ENCODE measurements at places on chromosomes 3 and 15.

DNA sequence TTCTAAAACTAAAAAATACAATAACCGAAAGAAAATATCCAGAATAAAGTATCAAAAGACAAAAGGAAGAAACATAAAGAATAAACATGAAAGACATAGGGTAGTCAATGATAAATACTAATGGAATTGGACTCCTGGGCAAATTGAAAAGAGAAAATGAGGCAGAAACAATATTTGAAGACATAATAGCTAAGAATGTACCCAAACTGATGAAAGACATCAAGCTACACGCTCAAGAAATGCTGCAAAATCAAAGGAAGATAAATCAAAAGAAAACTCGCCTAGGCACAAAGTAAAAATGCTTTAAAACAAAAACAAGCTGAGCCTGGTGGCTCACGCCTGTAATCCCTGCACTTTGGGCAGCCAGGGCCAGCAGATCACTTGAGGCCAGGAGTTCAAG lies 34.9 kb downstream of the CEP70 start:
- no peak for DNase-seq

- DNase-seq, result peak; percentile 18
Measured at GRCh38 chr3:42556089-42556632, 25.6 kb downstream of the SEC22C start.

- DNase-seq, result peak; percentile 63
Measured at GRCh38 chr15:57298204-57298603, 78.1 kb upstream of the CGNL1 start.

DNA sequence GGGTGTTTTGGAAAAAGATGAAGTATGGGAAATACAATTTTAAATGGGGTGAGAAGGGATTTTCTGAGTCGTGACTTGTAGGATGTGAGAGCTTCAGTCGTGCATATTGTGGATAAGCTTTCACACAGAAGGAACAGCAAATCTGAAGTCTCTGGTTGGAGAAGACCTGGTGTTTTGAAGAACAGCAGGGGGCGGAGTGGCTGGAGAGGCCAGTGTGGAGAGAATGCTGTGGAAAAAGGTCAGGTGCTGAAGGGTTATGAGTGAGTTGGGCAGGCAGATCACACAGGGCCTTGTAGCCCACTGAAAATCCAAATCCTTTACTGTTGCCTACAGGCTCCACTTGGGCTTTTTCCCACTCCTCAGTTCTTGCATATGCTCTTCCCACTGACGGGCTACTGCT lies 14.1 kb upstream of the SCAANT1 start:
- no peak for DNase-seq

GRCh38 chr3:76132154-76132470 lies 346.8 kb upstream of the ZNF717 start:
- DNase-seq, result no peak

DNA sequence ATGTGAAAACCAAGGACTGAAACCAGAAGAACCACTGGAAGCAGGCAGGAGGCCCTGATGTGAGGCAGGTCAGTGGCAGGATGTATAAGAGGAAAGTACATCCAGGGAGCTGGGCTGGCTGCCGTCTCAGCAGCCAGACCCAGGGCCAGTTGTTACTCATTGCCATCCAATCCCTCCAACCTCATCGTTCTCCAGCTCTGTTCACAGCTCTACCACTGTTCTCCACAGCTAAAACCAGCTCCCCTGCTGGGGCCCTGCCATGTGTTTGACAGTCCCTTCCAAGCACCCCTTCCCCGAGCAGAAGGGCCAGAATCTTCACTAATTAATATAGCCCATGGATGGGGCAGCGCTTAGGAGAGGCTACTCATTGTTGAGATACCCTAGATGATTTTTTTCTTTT lies 206.6 kb downstream of the MECOM start:
- DNase-seq, result no peak

DNA sequence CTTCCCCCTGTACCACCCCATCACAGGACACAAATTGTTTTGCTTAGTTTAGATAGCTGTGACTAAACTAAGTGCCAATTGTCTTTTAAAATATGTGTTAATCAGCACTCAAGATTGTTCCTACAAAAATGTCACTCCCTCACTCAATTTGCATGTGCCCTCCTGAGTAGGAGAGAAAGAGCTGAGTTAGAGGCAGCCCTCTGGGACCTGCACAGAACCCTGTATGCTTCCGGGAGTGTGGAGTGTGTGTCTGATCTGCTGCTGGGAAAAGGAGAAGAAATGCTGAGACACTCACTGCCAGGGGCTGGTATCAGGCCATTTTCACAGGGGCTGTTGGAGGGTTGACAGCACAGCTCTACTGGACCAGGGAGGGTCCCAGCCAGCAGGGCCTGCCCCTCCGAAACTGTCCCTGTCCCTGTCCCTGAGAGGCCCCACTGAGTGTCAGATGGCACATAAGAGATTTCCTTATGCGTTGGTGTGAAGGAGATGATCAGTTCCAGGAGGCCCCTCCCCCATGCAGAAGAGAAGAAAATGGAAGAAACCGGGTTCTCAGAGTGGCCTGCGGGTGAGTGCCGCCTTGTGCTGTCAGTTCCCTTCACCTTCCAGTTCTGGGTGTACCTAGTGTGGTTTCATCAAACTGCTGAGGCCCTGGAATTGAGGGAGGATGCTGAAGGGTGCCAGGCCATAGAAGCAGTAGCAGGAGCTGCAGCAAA lies 3.9 kb upstream of the B3GNT5 start:
- DNase-seq, result no peak

- DNase-seq, result no peak
Measured at GRCh38 chr15:40335938-40336743, 4.6 kb downstream of the CCDC9B start.

- no peak for DNase-seq
Measured at GRCh38 chr3:105676621-105677300, 192.1 kb downstream of the CBLB start.

DNA sequence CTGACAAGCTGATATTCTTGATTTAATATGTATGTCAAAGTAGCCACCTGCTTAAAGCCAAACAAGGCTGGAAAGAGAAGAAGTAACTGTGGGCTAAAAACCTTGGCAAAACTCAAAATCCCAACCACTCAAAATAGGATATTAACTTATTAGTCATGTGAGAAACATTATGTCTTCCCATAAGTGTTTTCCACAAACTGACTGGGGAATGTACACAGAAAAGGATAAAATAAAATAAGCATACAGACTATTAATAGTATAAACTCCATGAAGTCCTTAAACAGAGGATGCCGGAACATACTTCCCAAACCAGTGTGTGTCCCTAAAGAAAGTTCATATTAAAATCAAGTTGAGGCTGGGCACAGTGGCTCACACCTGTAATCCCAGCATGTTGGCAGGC lies 263.7 kb upstream of the THBS1 start:
- DNase-seq, result no peak

DNA sequence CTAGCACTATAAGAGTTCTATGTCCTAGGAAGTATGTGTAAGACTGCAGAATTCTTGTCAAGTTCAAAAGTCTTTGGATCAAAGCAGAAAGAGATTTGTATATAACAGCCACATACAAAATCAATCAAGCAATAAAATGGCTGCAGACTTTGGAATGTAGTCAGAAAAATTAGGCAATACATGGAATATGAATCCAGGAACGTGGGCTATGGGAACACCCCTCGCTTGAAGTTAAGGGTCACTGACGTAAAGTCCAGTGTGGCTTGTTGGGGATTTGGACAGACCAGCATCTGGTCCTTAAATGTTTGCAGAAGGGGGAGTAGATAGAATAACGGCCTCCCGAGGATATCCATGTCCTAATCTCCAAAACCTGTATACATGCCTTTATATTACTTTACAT lies 178.6 kb downstream of the ADAMTS9 start:
- DNase-seq, result no peak

GRCh38 chr3:149886957-149887356 lies 73.9 kb downstream of the RNF13 start:
- no peak for DNase-seq

- no peak for DNase-seq
Measured at GRCh38 chr3:71797455-71797854, 12.5 kb upstream of the PROK2 start.

- DNase-seq, result peak; percentile 9
Measured at GRCh38 chr3:148309390-148310035, 388.2 kb upstream of the AGTR1 start.

- no peak for DNase-seq
Measured at GRCh38 chr3:115624029-115624741, 875 bp downstream of the GAP43 start.

DNA sequence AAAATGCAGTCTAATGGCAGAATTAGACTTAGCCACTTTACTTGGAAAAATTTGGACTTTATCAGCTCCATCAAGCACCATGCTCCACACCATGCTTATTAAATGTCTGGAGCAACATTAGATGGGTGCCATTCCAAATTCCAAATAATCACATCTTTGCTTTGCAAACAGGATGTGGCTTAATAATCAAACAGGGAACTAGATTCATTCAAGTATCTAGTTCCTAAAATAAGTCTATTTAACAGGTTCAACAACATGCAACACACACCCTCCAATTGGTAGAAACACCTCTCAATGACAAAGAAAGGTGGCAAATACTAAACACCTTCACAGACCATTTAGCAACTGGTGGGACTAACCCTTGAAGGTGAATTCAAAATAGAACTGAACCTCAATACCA lies 3.5 kb downstream of the HEXA start:
- no peak for DNase-seq

- DNase-seq, result peak; percentile 61
Measured at GRCh38 chr3:52874864-52875587, 22.3 kb downstream of the STIMATE start.

- DNase-seq, result peak; percentile 51
Measured at GRCh38 chr3:111577798-111578685, 17.1 kb downstream of the ZBED2 start.

DNA sequence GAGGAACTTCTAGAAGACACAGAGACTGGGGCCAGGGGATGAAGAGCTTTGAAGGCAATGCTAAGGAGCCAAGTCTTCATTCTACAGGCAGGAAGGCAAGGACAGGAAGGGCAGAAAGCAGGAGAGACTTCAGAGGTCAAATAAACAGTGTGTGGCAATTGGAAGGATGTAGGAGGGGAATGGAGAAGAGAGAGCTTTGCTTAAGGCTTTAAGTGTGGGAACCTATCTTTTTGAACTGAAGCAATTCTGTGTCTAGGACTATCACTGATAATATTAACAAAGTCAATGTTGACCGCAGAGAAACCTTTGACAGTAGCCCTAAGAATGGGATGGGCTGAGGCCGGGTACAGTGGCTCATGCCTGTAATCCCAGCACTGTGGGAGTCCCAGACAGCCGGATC lies 325.0 kb downstream of the FOXP1 start:
- DNase-seq, result no peak

- DNase-seq, result peak; percentile 10
Measured at GRCh38 chr3:172476347-172476746, 28.1 kb upstream of the GHSR start.

GRCh38 chr3:25907081-25907480 lies 117.2 kb downstream of the OXSM start:
- DNase-seq, result no peak

DNA sequence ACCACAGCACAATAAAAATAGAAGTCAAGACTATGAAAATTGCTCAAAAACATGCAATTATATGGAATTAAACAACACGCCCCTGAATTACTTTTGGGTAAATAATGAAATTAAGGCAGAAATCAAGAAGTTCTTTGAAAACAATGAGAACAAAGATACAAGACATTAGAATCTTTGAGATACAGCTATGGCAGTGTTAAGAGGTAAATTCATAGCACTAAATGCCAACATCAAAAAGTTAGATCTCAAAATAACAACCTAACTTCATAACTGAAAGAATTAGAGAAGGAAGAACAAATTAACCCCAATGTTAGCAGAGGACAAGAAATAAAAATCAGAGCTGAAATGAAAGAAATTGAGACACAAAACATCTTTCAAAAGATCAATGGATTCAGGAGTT lies 86.6 kb upstream of the UBP1 start:
- no peak for DNase-seq

DNA sequence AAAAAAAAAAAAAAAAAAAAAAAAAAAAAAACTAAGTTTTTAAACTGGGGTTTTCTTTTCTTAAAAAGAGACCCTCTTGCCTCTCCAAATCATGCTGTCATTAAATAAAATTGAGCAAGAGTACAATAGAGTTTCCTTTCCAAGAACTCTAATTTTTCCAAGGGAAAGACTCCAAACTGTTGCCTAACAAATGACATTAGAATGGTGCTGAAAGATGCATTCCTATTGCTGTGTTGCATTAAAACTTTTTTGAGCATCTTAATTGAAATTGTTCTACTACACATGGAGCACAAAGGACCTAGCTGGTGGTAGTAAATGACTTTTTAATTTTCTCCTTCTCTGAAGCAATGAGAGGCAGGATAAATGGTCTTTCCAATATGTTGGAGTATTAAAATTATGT lies 469.1 kb upstream of the ARHGEF26 start:
- DNase-seq, result no peak

DNA sequence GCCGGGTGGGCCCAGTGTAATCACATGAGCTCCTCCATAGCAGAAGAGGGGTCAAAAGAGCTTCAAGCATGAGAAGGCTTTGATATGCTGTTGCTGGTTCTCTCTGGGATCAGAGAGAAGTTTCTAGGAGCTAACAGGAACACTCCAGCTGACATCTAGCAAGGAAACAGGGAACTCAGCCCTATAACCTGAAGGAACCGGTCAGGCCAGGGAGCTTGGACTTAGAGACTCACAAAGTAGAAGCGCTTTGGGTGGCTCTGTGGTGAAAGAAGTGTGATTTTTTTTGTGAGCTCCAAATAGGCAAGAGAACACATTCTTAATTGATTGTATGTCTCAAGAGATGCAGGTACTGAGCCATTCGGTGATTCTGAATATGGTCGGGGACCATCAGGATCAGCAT lies 26.2 kb upstream of the EPHB1 start:
- DNase-seq, result no peak

DNA sequence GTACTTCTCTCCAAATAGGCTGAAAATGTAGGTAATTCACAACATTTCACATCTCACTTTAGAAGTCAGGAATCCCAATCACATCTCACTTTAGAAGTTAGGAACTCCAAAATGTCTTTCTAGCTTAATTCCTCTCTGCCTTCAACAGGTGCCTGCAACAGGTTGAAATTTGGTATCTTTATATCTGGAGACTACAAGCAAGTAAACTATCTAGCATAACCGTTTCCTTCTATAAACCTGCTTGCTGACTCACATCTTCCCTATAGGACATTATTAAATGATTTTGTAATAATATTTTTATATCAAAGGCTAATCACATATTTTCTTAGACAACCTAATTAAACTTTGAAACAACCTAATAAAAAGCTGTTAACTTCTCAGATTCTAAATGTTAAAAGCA lies 18.2 kb downstream of the RFX7 start:
- no peak for DNase-seq

- no peak for DNase-seq
Measured at GRCh38 chr15:71547011-71547410, 263.3 kb upstream of the NR2E3 start.

DNA sequence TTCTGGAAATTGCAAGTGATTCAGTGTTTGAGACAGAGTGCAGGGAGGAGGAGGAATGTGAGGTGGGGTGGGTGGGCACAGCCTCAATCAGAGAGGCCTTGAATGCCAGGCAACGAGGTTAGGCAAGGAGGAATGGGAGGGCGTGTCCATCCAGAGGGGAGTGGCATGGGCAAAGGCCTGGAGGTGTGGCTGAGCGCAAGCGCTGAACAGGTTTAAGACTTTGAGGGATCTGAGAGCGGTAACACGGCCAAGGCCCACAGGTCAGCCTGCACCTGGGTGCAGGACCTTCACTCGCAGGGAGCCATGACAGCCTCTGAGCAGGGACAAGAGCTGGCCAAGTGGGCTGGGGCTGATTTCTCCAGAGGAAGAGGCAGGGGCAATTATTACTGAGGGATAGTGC lies 125.9 kb downstream of the TPRA1 start:
- DNase-seq, result no peak
